ENCODE measurements at places on chromosomes 11 and 22. TPM values are rescaled to one million over a fixed set of nuclear protein-coding genes. Genes with fewer than 3 reads are reported as not detected.

DNA sequence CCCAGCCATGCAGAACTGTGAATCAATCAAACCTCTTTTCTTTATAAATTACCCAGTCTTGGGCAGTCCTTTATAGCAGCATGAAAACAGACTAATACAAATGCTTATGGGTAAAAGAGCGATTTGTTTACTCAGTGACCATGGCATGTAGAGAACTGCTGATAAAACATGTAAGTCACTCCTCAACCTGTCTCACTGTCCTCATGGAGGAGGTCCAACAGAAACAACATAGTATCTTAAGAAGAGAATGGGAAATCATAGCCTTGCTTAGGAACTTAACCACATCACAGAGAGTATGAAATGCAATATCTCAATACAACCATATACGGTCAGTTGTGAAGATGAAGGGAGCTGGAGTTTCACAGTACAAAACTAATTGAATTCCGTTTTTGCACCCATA lies 1734.0 kb upstream of the RAG2 start:
- no peak for DNase-seq

DNA sequence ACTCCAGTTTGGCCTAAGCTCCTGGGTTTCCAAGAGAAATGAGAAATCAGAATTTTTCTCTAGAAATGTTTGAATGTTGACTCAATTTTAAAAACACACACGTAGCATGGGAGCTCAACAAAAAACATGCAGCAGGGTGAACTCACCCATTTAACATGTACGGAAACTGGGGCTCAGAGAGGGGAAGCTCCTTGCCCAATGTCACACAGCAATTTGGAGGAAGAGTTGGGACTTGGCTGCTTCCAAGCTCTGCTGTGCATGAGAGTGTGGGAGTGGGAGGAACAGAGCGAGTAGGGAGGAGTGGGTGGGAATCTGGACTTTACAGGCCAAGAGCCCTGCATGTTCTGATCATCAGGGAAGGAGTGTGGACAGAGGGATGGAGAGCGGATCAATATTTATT lies 5.9 kb downstream of the TPST2 start:
- DNase-seq = no peak

DNA sequence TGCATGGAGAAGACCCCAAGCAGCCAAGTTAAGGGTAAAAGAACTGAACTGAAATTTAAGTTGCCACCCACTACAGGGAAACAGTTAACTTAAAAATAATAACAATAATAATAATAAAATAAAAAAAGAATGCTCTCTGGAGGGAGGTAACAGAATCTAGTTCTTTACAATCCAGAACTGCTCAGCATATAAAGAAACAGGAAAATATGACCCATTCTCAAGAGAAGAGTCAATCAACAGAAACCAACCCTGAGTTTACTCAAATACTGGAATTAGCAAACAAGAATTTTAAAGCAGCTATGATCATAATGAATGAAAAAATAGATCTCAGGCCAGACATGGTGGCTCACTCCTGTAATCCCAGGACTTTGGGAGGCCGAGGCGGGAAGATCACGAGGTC lies 53.8 kb downstream of the DENND5A start:
- no peak for DNase-seq

DNA sequence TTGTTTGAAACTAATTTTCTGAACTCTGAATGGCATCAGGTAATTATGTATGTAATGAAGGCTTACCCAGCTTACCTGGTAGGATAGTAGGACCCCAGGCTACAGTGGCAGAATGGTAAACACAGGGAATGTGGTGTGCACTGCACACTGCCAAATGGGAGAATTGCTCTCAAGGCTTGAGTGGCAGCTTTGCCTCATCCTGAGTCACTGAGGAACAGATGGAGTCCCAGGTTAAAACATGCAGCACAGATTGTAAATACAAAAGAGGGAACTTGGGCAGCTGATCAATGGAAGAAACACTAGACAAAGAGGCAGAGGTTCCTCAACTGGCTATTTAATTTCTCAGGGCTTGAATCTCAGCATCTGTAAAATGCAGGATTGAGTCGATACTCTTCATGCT lies 24.4 kb downstream of the GPR83 start:
- DNase-seq = no peak

DNA sequence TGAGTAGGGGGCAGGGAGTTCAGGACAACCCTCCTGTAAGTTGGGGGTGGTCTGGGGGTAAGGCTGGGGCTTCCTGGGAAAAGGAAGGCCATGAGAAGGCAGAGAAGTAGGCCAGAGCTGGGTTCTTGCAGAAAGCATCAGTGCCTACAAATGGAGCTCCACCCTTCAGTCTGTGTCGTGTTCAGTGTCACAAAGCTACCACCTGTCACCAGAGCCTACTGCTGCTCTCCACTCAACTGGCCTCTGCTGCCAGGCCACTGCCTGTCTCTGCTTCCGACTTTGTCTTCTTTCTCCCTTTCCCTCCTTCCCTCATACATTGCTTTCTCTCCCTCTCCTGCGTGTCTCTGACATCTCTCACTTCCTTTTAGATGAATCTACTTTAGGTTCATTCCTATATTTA lies 3.4 kb upstream of the WBP2NL start:
- DNase-seq = no peak

DNA sequence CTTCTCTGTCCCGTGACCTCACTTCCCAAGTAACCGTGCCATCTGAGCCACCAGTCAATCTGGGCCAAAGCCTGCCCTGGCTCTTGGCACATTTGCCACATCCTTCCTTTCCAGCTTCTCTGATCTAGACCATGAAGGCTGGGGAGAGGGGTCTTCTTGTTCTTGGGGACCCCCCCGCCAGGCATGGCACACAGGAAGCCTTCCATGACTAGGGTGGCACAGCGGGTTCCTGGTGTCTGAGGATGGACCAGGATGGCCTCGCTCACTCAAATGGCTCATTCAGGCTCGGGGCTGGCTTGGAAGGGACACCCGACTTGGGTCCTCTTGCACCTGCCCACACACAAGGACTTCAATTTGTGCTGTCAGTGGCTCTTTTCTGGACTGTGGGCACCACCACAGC lies 121.3 kb downstream of the BCR start:
- no peak for DNase-seq

DNA sequence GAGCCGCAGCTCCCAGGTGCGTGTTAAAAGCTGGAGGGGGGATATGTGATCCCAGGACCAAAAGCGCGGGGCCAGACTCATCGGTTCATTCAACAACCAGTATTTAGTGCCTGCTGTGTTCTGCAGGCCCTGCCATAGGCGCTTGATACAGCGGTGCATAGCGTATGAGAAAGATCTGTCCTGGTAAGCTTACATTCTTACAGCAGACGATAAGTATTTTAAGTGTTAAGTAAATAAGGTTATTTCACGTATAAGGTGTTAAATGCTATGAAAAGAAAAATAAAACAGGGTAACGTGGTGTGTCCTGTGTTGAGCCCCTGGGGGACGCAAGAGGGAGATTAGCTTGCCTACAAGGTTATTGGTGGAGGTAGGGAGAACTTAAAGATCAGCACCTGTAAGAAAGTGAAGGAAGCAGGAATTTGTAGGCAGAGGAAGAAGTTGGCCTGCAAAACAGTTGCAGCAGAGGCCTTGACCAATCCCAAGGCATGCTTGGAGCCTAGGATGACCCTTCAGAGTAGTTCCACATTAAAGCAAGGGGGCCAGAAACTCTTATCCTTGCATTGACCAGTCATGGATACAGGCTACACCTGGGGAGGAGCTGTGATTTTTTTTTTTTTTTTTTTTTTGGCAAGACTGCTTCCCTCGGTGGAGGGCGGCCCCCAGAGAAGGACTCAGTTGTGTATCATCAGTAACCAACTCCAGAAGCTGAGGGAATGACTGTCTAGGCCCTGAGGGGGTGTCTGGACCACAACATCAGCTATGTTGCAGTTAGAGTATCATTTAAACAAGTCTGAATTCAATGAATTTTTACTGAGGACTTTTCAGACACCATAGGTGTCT lies 487 bp upstream of the LIPT2 start:
- DNase-seq = no peak

The PIK3IP1 gene
- 534 TPM for total RNA-seq

The ZNRD2 gene
- total RNA-seq = 34.6 TPM

The POU2AF2 gene
- not detected for total RNA-seq

The CDC42EP1 gene
- total RNA-seq = not detected

The ZNF195 gene
- total RNA-seq = 25.5 TPM

The MMP8 gene
- not detected for total RNA-seq

The ELMOD1 gene
- not detected for total RNA-seq

The GPR83 gene
- total RNA-seq = 0.15 TPM

All from CD4-positive, CD25-positive, alpha-beta regulatory T cell (primary cell).